ENCODE measurements at places on chromosomes 5 and 9. TPM values are rescaled to one million over a fixed set of nuclear protein-coding genes. Genes with fewer than 3 reads are reported as not detected.

The PRRX2 gene
- total RNA-seq, result 7.1 TPM

The EFCAB9 gene
- total RNA-seq, result not detected

GRCh38 chr9:715743-716400 lies 125.6 kb upstream of the DMRT1 start:
- no peak for DNase-seq

GRCh38 chr5:68356216-68356615 lies 140.7 kb downstream of the PIK3R1 start:
- no peak for DNase-seq

DNA sequence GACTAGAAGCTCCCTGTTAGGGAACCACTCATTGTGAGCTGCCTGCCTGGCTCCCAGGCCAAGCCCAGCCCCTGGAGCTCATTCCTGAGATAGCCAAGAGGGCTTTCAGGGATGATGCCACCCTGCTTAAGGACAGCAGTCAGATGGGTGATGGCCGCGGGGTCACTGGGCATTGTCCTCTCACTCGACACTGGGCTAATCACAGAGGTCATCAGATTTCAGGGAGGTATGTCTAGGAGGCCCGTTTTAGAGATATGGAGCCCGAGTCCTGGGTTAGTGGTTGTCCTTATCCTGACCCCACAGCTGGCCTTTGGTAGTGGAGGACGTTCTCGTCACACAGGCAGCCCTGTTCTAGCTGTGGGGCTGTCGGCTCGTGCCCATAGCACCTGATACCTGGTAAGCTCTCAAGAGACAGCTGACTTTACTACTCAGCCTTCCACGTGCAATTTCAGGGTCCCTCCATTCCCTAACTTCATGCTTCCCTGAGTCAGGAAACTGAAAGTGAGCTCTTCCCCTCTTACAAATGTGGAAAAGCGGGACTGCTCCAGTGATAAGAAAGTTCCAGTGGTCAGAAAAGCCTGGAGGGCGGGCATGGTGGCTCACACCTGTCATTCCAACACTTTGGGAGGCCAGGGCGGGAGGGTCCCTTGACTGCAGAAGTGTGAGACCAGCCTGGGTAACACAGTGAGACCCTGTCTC lies 7.1 kb upstream of the PTGES start:
- no peak for DNase-seq

DNA sequence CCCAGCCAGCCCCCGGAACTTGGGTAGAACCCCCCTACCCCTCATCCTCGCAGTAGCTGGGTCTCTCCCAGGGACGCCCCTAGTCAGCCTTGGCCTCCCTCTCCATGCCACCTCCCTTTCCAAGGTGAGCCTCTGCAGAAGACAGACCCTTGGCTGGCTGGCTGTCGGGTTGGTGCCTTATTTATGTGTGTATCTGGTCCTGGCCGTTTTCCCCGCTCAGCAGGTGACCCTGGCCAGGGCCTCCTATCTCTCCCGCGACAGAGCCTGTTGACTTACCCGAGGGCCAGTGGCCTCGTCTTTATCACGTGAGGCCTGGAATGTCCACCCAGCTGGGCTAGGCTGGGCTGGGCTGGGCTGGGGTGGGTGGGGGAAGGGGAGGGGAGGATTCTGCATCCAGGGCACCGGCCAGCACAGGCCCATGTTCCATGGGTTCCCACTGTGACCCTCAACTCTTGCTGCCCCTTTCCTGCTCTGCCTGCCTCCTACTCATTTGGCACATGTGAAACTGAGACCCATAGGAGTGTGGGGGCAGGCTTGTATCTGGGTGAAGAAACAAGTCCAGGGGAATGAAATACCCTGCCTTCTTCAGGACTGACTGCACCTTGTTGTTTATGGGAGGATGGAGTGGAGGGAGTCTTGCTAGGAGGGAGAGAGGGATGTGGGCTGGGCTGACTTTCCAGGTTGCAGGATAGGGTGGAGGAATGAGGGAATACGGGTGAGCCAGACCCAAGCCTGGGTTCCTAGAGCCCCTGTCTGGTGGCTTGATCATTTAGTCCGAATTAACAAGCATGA lies 3.1 kb downstream of the CXXC5 start:
- no peak for DNase-seq

DNA sequence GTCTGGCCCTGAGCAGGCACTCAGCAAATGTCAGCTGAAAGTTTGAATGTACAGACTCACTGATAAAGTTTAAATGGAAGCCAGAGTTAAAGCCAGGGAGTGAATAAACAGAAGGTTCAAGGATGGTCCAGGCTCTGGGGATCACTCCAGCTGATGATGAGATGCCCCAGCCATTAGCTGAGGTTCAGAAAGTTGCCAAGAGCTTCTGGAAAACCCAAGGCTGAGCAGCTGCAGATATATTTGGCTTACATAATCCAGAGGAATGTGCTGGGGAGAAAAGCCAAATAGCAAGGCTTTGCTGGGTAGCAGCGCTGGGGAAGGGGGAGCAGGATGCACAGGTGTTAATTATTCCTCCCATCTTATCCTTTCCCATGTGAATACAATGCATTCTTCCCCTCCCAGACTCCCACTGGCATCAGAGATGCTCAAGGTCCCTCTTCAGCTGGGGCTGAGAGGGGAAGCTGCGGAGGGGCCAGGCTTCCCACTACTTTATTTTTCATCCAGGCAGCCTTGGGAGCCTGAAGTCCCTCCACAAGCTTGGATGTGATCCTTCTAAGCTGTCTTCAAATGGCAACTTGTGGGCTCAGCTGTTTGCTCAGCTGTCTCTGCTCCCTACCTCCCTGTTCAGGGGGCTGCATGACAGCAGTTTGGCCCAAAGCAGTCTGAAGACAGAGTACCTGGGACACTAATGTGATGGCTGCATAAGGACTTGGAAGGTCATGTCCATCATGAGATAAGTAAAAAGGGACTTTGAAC lies 341.2 kb downstream of the TRIM32 start:
- DNase-seq, result no peak

- DNase-seq, result no peak
These were observed 146.6 kb downstream of the CTNND2 start for GRCh38 chr5:11757661-11758060.

DNA sequence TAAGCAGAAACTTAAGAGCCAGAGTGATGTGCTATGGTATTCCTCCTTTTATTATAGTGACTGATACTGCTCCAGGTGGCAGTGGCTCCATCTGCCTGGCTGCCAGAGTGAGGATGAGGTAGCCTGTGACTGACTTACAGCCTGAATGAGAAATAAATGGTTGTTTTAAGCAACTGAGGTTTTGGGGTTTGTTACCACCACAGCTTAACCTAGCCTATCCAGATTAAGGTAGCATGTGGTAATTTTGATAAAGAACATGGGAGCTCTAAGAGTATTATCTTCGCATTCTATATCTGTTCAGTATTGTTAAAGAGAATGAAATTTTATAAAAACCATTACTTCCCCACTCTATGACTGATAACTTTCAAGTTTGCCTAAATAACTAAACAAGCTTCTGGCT lies 39.0 kb downstream of the GOLPH3 start:
- no peak for DNase-seq

Measured in H1 (cell line).